NCI-H187 treated with DMSO at 0.1 percent for 48 hours (cell line): ENCODE measurements at places on chromosomes 11 and 22.

- DNase-seq = no peak
Measured at GRCh38 chr11:46661836-46662235, 38.6 kb downstream of the ARHGAP1 start.

GRCh38 chr22:16608931-16609330 is 16.3 kb upstream of the CCT8L2 start:
- no peak for DNase-seq

DNA sequence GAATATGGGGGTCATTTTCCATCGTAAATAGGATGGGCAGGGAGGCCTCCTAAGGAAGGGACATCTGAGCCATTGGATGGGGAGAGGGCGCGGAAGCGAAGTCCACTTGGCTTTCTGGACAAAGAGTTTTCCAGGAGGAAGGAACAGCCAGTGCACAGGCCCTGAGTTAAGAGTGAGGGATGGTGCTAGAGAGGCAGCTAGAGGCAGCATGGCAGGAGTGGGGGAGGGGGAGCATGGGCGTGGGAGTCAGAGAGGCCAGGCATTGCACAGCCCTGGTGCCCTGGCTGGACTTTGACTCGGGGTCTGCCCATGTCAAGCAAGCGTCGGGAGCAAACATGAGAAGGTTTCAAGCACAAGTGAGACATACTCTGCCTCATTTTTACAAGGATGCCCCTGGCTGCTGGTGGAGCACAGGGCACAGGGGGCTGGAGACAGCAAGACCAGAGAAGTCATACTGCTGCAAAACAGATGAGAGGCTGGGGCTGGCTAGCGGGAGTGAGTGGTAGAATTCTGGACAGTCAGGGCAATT is 9.0 kb downstream of the GNAZ start:
- no peak for DNase-seq

DNA sequence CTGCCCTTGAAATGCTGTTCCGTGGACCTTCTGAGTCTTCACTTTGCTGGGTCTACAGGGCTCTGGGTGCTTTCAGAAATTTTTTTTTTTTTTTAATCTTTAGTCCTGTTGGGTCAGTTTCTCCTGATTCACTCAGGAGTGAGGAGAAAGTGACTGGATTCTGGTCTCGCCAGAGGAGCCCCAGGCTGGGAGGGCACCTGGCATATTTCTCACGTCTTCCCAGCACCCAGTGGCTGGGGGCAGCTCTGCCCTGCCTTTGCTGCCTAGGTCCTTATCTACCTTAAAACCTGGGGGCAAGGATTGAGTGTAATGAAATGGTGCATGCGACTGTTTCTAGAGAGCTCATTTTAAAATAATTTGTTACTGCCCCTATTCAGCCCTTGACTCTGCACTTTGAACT is 23.3 kb downstream of the SAMM50 start:
- no peak for DNase-seq

GRCh38 chr22:35761037-35761436 is 43.4 kb downstream of the APOL5 start:
- DNase-seq = no peak

DNA sequence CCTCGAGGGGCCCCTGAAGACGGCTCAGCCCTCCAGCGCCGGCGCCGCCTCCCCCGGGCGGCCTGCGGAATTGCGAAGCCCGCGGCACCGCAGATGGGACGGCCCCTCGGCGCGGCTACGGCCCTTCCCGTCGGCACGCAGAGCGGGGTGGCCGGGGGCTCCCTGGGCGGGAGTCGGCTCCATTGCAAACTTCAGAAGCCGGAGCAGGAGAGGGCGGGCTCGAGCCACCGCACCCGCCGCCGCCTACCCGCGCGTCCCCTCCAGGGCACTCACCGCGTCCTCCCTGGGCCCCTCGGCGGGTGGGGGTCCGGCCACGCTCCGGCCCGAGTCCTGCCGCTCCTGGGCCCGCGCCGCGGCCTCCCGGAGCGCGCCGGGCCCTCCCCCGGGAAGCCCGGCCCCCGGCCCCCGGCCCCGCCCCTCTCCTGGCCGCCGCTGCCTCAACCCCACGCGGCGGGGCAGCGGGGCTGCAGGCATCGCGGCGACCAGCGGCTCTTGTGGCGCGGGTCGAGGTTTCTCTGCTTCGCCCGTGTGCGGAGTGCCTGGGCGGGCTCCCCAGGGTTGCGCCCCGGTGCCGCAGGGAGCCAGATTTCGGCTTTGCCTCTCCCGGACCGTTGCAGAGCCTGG is at the start of gene PACSIN3:
Gene PACSIN3 (minus strand): TSS at position 359 of the 624 bp plus-strand sequence. CDS start 3,707 bp downstream, outside the sequence.
- no peak for DNase-seq

- DNase-seq = no peak
Measured at GRCh38 chr11:96470521-96470920, 80.7 kb downstream of the JRKL start.

- DNase-seq = no peak
Measured at GRCh38 chr11:111416231-111416960, 37.3 kb upstream of the POU2AF1 start.

DNA sequence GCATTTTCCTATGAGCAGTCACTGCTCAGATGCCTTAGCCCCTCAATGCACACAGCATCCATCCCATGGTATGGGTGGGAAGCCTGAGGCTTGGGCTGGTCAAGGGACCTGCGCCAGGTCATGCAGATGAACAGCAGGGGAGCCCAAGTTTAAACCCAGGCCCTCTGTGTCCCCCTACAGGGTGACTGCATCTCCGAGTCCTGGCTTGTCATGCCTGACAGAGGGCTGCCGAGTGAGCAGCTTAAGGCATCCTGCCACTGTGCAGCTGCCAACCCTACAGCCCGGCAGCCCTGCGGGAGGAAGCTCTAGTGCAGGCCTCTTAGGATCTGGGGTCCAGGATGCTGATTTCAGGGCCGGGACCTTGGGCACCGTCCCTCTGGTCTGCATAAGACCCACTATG is 10.0 kb downstream of the IL2RB start:
- DNase-seq = no peak

DNA sequence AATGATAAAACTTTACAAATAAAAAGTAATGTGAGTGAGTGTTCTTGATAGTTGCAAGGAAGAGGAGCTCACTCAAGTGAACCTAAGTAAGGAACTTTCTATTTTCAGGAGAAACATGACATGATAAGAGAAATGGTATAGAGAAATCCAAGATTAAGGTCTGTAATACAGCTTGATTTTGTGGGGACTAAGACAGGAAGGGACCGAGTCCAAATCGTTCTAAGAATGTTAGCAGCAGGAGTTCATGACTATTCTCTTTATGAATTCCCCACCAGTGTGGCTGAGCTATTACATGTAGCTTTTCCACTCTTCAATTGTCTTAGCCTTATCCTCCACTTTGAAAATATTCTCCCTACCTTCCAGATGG is 698.6 kb upstream of the ARHGAP42 start:
- DNase-seq = no peak

DNA sequence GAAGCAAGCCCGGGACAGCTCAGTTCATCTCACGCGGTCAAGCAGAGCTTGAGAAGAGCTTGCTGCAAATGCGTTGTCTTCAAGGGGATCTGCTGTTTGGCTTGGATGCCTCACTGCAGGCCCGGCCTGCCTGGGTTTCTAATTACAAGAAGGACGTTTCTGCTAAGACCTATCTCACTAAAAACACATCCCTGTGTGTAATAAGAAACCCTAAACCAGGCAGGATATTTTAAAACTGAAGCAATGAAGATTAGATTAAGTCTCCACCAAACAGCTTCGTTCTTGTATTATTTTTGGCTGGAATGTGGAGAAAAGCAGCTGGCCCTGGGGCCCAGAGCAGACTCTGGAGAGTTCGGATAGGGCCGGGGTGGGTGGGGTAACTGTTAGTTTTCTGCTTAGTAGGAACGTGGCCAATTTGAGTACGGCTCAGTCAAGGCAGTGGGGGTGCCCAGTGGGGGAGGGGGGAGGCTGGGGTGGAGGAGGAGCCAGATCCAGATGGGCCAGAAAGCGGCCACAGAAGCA is 6.0 kb downstream of the PKNOX2 start:
- no peak for DNase-seq

DNA sequence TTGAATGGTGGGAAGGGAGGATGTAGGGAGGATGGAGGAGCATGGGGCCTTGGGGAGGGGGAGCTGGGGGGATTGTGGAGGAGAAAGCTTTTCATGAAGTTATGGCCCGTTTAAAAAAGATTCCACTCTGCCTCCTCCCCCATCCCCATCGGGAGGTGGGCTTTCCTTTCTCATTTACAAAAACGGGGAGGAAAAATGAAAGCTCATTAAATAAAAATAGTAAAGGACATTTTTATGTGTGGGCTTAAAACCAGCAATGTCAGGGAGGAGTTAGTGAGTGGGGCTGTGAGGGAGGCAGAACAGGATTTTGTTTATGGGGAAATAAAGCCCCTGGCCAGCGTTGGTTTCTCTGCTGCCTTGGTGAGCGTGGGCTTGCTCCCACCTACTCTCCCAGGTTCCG is 83.2 kb downstream of the ZBTB16 start:
- DNase-seq = no peak

GRCh38 chr22:24579258-24579601 is 13.6 kb downstream of the LRRC75B start:
- DNase-seq = no peak

GRCh38 chr11:79515781-79516180 is 75.0 kb upstream of the TENM4 start:
- DNase-seq = no peak

DNA sequence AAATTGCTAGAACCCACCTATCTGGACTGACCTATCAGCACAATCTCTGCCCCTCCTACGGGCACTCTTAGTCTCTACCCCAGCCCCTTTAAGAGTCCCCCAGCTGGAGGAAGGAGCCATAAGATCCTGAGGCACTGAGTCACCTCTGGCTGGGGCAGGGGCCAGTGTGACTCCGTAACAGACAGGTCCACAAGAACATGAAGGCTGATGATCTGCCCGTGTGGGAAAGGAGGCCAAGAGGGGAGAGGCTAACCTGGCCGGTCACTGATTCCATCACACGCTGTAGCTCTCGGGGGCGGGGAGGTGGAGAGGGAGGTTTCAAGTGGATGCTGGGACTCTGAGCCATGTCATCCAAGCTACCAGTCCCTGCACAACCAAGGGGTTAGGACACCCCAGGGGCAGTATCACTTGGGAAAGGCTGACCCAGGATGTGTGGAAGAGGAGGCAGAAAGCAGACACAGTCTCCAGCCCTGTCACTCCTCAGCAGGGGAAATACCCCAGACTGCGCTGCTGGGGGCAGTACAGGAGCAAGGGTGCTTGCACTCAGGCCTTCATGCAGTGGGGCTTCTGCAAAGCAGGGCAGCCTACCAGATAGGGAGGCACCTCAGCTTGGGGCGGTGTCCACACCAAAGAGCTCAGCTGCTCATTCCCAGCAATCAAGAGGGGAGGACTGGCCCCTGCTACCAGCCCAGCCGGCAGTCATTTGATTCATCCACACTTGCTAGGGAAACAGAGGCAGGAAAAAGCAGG is 22.3 kb downstream of the ARHGAP1 start:
- no peak for DNase-seq

DNA sequence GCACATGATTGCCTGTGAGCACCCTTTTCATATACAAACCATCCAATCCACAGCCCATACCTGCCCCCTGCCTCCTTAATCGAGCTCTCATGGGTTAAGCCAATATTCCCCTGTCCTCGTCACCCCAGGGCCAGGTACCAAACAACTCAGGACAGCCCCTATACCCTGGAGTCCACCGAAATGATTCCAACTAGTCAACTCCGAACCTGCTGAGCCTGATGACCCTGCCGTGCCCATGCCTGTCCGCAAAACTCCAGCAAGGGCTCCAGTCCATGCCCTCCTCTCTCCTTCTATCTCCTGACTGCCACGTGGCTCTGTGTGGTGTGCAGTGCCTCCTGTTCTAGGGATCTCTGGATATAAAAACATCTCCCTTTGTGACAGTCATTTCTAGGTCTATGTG is 35.5 kb upstream of the SYT13 start:
- DNase-seq = no peak

DNA sequence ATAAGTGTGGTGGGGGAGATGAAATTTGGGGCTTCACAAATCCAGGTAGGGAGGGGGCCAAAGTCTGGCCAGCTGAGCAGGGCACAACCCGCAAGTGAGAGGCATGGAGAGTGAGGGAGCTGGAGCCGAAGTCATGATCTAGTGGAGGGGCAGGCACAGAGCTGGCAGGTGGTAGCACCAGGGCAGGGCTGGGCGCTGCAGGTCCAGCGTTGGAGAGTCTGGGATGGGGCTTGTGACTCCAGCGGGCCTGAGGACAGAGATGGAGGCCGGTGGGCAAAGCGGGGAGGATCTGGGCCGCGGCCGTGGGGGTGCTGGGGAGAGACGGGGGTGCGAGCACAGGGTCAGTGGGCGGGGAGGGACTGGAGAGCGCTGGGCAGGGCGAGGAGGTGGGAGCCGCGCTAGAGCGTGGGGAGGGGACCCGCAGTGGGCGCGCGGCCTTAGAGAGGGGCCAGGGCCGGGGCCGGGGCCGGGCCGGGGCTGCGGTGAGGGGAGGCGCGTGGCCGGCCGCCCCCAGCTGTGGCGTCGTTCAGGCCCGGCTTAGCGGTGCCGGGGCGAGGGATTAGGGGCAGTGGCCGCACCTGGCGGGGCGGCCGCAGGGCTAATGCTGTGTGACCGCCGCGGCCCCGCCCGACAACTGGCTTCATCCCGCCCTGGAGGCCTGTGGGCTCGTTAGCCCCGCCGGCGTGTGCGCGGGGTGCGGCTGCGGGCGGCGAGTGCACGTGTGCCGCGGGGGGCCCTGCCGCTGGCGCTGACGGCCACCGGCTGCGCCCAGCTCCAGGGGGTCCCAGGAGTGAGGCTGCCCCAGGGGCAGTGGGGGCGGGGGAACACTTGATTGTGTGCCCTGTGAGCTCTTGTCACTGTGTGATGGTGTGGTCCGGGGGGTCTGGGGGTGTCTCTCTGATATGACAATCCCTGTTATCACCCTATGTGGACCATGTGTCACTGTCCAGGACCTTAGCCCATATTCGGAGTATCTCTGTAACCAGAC is 23.6 kb upstream of the MYOD1 start:
- DNase-seq = no peak

DNA sequence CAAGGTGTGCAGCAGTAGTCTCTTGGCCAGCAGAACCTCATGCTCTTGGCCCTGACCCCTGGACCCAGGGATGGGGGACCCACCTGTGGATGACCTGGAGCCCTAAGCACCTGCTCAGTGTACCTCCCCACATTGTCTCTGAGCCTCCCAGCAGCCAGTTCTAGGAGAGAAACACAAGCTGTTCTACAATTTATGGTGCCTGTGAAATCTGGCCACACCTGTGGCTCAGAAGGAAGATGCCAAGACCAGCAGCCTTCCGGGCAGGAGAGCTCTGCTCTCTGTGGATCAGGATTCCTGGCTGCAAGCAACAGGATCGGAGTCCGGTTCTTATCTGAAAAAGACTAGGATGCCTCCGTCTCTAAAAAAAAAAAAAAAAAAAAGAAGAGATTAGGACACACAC is 103.6 kb upstream of the ANO1 start:
- DNase-seq = no peak

- DNase-seq = no peak
Measured at GRCh38 chr11:119044708-119045107, 12.3 kb downstream of the HYOU1 start.

- DNase-seq = no peak
Measured at GRCh38 chr11:1759851-1760220, 3.9 kb downstream of the CTSD start.

GRCh38 chr11:74648894-74649293 is 56.5 kb downstream of the POLD3 start:
- DNase-seq = no peak

DNA sequence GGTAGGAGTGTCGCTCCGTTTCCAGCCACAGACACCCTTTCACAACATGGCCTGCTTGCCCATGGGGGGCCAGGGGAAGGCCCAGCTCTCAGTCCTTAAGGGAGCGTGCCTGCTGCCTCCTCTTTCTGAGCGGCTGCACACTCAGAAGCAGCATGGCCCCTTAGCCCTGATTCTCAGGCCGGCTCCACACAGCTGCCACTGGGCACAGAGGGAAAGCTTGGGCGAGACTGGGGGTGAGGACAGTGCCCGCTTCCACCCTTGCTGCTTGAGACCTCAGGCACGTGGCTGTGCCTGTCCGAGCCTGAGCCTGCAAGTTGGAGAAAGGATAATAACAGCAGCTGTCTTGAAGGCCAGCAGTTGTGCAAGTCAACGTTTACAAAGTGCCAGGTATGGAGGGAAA is 416.3 kb downstream of the SHANK2 start:
- DNase-seq = no peak
